ENCODE measurements at places on chromosomes 6 and 20. TPM values are rescaled to one million over a fixed set of nuclear protein-coding genes. Genes with fewer than 3 reads are reported as not detected.
A peak's percentile ranks its signal among the peaks of the same experiment; 100 is the strongest.

GRCh38 chr6:116595247-116595646 is 21.0 kb upstream of the RSPH4A start:
- DNase-seq = no peak

DNA sequence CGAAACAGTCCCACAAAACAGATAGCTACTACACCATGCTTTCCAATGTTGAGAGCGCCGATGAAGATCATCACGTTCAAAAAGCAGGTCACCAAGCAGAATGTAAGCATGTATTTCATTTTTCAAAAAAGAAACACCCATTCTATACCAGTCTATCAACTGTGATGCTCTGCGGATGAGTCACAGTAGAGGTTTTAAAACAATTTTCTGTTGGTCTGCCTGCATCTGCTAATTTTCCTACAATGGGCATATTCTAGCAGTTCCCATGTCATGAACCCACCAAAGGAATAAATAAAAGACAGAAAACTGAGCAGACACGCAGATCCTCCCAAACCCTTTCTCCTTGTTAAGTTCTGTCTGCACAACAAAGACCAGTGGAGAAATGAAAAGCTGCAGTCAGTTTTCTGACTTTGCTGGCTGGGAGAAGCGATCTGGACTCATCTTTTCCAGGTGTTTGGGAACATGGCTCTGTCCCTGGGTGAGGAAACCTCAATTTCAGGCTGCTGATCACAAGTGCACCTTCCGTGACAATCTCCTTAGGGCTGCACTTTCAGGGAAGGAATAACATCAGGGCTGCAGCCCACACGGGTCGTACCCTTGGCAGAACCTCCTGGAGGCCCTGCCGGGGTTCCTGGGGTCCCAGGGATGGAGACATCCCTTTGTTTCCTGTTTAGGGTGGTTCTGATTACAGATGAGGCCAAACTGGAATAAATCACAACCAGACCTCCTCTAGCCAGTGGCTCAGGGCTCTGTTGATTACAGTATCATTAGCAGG is 200.1 kb downstream of the BMP7 start:
- DNase-seq = no peak

DNA sequence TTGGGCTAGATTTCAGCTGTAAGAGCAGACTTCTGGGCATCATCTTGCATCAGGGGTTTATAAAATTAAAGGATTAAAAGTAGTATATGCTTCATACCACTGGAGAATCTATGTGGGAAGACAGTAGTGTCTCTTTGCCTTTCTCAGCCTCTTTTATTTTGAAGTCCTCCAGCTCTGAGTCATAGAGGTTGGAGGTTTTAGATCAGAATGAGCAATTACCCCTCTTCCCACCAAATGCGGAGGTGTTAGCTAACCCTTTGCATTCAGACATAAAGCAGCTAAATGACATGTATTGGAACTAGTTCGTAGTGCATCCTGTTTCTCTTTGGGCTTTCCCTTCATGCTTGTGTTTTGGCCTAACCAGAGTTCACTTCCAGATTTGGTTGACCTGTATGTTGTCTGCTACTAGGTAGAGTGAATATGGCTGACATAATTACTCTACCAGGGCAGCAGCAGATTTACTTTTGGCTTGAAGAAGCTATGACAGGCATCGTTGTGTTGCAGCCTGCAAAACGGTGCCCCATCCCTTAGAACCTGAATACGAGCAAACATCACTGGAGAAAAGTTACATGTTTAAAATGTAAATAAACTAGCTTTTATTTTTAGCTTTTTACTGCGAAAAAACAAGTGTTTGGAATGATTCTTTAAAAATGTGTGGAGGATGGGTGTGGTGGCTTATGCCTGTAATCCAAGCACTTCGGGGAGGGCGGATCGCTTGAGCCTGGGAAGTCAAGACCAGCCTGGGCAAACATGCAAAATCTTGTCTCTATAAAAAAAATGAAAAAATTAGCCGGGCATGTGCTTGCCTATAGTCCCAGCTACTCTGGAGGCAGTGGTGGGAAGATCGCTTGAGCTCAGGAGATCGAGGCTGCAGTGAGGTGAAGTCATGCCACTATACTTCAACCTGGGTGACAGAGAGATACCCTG is 82.2 kb downstream of the MYO6 start:
- DNase-seq = no peak

DNA sequence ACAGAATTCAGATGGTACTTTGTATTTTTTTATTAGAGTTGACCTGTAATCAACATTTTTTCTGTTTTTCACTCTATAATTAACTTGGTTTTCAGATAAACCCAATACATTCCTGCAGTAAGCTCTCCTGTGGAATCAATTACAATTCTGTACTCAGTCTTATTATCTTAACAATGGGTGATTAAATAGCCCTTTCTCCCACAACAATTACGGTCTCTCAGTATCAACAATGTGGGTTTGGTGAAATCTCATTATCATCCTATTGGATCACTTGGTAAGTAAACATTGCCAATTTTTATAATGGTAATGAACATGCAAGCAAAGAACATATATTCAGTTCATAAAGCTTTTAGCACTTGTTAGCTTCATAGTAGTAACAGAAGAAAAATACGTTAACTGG is 438.9 kb upstream of the EPHA7 start:
- no peak for DNase-seq

- no peak for DNase-seq
These were observed 213.7 kb downstream of the ATXN1 start for GRCh38 chr6:16547587-16547986.

DNA sequence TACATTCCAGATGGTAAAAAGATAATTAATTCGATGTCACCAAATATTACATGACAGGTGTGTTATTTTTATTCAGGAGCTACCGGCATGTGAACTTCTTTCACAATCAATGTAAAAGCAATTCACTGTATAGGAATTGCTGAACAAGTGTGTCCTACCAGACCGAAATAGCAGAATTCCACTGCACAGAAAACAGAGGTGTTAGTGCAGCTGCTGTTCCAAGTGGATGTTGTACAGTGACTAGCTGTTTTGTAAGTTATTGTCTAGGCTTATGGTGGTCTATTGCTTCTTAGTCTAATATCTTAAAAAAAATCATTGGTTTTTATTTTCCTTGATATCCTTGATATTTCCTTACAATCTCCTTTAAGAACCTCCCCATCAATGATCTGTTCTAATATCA is 107.4 kb downstream of the COL19A1 start:
- no peak for DNase-seq

GRCh38 chr6:121830736-121831135 is 395.3 kb downstream of the GJA1 start:
- no peak for DNase-seq

DNA sequence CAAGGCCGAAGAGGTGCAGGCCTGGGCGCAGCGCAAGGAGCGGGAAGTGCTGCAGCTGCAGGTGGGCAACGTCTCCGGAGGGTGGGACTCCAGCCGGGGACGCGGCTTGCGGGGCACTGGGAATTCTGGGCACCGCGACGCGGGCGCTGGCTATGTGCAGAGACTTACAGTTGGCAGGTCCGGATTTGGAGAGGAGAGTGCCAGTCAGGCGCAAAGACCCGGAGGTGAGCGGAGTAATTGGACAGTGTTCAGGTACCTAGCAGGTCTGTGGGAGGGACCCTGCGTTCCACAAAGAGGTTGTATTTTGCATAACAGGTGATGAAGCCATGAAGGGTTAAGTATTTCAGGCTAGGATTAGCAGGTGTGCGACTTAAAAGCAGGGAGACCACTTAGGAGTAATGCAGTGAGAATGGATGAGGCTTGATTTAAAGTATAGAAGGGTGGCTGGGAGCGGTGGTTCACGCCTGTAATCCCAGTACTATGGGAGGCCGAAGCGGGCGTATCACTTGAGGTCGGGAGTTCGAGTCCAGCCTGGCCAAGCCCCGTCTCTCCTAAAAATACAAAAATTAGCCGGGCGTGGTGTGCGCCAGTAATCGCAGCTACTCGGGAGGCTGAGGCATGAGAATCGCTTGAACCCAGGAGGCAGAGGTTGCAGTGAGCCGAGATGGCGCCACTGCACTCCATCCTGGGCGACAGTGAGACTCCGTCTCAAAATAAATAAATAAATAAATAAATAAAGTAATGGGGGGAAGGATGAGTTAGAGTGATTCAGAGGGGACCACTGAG is 1.0 kb downstream of the MRPS26 start:
- no peak for DNase-seq

DNA sequence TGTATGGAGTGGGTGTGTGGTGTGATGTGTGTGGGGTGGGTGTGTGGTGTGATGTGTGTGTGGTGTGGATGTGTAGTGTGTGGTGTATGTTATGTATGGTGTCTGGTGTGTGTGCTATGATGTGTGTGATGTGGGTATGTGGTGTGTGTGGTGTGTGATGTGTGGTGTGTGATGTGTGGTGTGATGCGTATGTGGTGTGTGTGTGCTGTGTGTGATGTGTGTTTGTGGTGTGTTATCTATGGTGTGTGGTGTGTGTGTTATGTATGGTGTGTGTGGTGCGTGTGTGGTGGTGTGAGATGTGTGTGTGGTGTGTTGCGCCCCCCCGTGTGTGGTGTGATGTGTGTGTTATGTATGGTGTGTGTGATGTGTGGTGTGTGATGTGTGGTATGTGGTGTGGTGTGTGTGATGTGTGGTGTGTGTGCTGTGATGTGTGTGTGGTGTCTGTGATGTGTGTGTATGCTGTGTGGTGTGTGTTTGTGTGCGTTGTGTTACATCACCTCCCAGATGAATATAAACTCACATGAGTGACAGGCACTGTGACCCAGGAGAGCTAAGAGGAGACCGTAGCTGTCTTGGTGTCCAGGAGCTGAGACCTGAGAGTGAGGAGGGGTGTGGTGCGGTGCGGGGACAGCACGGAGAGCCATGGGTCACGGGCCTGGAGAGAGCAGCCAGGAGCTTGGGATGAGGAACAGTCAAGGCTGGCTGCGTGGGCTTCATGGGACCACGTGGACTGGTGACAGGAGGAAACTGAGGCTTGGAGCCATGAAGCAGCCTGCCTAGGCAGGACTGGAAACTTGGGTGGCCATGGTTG is 8.8 kb downstream of the DLGAP4 start:
- no peak for DNase-seq

DNA sequence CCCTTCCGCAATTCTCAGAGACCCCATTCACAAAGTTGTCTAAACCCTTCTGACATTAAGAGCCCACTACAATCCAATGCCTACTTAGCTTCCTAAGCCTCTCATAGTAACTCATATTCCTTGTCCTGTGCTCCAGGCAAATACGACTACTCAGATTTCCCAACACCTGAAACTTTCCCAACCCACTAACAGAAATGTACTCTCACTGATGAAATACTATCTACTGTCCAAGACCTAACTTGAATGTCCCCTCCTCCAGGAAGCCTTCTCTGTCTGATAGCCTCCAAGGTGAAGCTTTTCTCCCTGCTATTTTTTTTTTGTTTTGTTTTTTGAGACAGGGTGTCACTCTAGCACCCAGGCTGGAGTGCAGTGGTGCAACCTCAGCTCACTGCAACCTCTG is 30.4 kb downstream of the GPLD1 start:
- DNase-seq = no peak

GRCh38 chr20:1891263-1892118 is 3.7 kb upstream of the SIRPA start:
- no peak for DNase-seq

DNA sequence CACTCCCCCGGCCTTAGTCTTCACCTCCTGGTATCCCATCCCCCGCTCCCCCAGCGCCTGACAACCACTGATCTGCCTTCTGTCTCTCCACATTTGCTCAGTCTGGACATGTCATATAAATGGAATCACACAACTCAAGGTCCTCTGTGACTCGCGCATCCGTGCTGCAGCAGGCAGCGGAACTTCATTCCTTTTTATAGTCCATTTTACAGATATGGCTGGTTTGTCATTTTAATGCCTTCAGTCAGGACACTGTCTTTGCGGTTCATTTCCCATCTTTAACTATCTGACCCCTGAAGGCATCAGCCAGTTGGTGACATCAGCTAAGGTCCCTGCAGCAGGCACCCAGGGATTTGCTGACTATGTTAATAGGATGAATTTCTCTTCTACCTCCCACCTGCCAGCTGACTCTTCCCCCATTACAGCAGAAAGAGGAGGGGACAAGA is 125.7 kb downstream of the ZMYND8 start:
- DNase-seq = no peak

DNA sequence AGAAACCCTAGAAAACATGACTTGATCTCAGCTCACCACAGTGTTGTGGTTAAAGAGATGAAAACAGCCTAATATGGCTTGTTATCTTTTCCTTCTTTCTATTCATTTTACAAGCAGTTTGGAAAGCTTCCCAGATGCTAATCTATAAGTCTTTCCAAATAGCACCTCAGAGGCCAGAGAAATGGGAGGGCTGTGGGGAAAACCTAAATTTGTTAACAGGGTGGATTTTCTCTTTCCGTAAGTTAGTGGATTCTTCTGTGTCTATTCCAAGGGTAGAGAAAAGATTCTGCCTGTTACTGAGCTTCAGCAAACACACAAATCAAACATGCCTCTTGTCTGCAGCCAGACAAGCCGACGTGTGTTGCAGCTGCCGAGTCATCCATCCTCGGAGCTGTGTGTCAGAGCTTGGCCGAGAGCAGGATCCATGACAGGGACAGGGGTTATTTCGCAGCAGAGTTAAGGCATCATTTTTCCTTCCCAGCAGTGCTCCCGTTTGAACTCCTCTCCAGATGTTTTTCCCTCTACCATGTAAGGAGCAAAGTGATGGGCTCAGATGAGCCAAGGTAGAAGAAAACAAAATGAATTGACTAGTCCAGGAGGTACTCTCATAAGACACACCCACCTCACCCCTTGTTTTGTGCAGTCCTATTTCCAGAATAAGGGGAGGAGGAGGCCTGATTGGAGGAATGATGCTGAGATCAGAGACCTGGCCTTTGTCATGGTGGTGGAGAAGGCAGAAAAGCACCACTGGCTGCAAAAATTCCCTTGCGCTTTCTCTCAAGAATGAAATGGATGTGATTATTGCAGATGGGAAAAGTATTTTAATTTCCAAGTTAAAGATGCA is 560.0 kb downstream of the C6orf118 start:
- peak; percentile 49 for DNase-seq

DNA sequence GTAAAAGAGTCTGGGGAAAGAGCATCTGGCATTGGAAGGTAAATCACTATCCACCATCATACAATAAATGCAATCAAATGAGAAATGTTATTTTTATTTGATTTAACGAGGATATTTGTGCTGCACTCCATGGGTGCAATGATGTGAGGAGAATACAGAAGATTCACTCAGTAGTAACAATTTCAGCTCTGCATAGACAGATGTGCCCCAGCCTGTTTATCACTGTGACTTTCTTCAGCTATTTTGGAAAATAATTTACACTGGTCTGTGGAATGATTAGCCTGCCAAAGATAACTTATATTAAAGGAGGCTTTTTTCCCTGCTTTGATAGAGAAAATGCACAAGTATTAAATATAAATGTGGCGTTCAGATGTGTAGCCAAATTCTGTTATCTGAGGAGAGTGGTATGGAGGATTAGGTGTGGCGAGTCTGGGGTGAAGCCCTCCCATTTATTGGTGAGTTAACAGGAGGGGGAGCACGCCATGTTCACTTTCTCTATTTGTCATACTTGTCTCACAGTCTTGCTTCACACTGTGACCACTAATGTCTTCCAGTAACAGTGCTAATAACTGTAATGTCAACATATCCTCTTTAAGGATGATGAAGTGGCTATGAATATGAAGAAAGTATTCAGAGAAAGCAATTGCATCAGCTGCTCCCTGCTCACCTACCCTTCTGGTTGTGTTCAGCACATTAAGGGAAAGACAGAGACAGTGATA is 645.6 kb downstream of the MMUT start:
- DNase-seq = no peak

- no peak for DNase-seq
These were observed 373.7 kb upstream of the SOX4 start for GRCh38 chr6:21219856-21220255.

The MAS1 gene
- total RNA-seq = 0.03 TPM

The SEC23B gene
- total RNA-seq = 23.9 TPM

The KHDC1L gene
- not detected for total RNA-seq

The ROS1 gene
- total RNA-seq = 0.11 TPM

The LY6G6C gene
- total RNA-seq = not detected

The NNAT gene
- 1.1 TPM for total RNA-seq

The DPPA5 gene
- not detected for total RNA-seq

Measured in right cardiac atrium (tissue), 5 donors.